HCT116 (cell line): ENCODE measurements at places on chromosomes 3 and 15. TPM values are rescaled to one million over a fixed set of nuclear protein-coding genes. Genes with fewer than 3 reads are reported as not detected.

LRTM1 gene
- total RNA-seq: not detected

DNA sequence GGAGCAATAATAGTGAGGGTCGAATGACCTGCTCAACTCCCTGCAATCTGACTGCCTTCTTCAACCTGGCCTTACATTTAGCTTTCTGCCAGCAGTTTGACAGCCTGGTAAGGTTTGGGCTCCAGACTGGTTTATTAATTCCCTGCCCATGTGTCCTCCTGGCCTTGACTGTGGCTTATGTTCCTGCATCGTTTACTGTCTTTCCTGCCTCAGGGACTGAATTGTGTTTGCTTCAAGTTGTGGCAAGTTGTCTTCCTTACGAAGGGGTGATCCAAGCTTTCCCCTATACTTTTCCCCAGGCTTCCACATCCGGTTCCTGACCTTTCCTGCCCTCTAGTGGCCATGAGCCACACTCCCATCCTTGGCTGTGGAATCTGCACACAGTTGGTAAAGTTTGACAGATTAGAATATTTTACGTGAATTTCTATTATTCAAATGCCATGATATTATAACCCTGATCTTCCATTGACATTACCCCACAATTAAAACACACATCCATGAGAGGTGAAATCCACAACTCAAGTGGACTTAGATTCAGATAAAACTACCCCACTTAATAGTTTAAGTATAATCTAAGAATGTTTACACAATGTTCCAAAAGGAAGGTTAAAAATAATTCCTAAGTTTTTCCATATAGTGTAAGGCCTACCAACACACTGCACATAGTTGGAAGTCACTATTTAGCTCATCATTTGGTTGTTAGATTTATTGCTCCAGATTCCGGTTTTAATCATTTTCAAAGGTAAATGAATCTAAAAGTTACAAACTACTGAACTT lies 95.7 kb downstream of the NEDD4 start:
- DNase-seq: no peak

TTLL13 gene
- total RNA-seq: 1.0 TPM

NR1I2 gene
- total RNA-seq: 0.07 TPM

DNA sequence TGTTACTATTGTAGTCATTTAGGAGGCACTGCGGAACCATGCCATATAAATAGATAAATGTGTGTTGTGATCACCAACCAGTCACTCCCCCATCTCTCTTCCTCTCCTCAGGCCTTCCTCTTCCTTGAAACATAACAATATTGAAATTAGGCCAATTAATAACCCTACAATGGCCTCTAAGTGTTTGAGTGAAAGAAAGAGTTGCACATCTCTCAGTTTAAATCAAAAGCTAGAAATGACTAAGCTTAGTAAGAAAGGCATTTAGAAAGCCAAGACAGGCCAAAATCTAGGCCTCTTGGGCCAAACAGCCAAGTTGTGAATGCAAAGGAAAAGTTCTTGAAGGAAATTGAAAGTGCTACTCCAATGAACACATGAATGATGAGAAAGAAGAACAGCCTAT lies 8.1 kb upstream of the DNASE1L3 start:
- DNase-seq: no peak

DNA sequence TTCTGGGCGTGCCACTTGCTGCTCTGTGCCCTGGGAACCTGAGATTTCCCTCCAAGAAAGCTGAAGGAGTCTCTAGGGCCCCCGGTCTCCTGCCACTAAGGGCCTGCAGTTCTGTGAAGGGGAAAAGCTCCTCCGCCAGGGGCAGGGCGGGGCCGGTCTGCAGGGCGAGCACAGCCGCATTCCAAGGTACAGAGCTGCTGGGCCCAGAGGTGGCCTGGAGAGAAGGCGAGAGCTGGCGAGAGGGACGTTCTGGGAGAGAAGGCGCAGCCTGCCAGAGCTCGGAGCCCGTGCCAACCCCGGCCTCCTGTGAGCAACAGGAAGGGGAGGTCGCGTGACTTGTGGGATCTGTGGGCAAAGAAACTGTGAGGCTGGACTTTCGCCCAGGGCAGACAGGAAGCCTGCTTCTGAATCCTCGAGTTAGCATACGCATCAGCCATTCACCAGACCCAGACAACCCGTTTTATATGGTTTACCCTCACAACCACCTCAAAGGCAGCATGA lies 500.4 kb downstream of the SHQ1 start:
- no peak for DNase-seq

DNA sequence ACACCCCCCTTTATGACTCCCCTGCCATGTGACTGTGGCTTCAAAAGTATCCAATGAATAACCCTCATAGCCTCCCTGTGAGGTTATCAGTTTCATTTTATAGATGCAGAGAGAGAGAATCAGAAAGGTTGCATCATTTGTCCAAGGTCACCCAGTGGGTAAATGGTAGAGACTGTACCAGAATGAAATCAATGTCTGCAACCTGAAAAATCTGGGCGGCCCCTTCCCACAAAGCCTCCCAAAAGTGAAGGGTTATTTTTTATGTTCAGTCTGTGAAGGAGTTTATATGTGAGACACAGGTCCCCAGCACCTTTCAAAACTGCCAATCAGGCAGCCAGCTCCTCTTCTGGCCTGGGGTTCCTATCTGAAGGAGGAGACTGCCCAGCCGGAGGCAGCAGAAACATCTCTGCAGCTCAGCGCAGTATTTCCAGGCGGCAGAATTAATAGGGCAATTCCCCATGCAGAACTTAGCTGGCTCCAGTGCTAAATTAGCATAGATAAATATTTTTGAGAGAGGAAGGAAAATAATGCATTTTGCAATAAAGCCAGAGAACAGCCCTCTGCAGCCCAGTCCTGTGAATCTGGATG lies 130.8 kb upstream of the PRR20G start:
- no peak for DNase-seq

PATL2 gene
- 1.2 TPM for total RNA-seq

PCSK6 gene
- total RNA-seq: 13.5 TPM

PRTG gene
- total RNA-seq: not detected

- no peak for DNase-seq
Measured at GRCh38 chr3:160005004-160005403, 16.4 kb downstream of the IL12A start.

RPL4 gene
- total RNA-seq: 3,818 TPM

ALG1L2 gene
- total RNA-seq: 0.44 TPM

C3orf22 gene
- not detected for total RNA-seq

DNA sequence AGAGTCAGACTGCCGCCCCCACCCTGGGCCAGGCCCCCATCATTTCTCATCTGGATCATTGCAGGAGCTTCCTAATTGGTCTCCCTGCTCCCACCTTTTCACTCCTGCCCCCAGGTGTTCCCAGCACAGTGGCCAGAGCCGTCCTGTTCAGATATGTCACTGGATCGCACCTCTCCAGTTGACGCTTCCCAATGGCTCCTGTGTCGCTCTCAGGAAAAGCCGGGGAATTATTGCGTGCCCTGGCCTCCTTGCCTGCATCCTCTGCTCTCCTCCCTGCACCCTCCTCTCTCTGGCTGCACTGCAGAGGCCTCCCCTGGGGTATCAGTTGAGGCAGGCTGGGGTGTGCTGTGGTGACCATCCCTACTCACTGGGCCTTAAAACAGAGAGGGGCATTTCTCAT lies 25.5 kb upstream of the CYP11A1 start:
- no peak for DNase-seq

GRCh38 chr3:129507181-129507831 lies 21.1 kb upstream of the RHO start:
- DNase-seq: no peak

DNA sequence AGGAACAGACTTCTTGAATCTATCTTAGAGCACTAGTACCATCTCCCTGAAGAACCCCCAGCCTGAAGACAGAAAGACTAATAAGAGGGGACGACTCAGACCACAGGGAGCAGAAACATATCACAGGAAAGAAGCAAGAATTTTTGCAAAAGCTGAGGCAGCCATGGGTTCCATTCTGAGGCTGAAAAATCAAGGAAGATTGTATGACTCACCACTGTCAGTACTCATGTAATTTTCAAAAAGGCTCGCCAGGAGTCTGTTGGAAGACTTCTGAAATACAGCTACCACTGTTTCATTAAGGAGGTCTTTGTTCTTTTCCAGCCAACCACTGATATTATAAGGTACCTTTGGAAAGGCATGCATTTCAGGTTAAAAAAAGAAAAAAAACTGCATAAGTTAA lies 47.5 kb downstream of the MYH15 start:
- no peak for DNase-seq

LSAMP gene
- total RNA-seq: 0.25 TPM

CISH gene
- 4.5 TPM for total RNA-seq

DNA sequence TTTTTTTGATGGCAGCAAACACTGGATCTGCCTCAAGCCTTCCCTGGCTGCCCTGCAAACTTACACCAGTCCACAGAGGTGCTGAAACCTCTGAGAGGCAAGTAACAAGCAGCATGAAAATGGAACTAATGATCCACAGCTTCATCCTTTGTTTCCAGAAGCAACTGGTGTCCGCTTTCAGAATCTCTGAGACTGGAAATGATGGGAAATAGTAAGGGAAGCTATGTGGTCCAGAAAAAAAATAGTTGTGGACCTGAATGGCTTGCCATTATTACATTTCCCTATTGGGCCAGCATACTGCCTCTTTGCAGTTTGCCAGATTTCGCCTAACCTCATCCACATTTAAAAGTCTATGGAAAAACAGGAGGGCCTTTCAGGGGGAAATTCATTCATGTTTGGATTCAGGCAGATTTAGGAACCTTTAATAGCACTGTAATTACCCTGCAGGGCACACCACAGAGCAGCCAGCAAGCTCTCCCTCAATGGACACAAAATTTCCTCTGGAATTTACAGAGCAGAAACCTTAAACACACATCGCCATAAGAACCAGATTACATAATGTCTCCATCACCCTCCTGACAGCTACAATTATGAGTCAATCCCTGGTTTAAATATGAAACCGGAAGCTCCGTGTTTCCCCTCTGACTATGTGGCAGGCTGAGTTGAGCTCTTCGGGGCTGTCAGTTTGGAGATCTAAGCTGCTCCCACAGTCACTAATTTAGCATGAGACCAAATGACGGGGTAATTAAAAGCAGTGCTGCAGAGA lies 134.4 kb downstream of the TMCO5A start:
- no peak for DNase-seq

- no peak for DNase-seq
Measured at GRCh38 chr3:40432793-40433192, 24.3 kb upstream of the RPL14 start.

PDIA5 gene
- total RNA-seq: 50.8 TPM

IL5RA gene
- total RNA-seq: not detected

DNA sequence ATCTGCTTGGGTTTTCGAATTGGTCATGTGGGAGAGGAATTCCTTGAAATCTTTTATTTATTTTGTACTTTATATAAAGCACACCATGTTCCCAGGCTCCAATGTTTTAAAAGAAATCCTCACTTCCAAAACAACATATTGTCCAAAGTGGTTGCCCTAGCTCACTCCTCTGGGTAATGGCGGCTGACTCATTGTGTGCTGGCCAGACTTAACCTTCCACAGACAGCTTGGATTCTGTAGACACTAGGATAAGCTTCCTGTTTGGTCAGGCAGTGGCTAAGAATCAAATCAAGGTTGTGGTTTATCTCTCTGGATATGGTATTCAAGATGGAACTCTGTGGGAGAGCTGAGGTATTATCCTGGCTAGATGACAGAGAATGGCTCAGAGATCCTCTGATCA lies 55.8 kb upstream of the FAM98B start:
- DNase-seq: peak; percentile 15

IQCF6 gene
- total RNA-seq: not detected

PYDC2 gene
- not detected for total RNA-seq

STRA6 gene
- total RNA-seq: 0.54 TPM

DNA sequence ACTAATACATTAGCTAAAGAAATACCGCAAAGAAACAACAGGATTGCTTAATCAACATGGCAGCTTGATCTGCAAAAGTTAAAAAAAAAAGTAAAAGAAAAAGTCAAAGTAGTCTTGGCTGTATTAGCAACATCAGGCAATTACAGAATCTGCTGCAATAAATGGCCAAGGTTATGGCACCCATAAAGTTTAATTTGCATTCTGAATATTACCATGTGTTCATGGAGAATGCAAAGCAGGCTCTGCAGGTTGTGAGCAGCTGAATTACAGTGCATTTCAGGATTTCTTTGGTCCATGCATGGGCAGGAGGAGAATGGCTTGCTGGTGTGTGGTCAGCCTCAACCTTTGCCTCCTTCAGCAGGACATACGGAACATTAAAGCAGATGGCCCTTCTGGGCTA lies 199.1 kb upstream of the AZI2 start:
- no peak for DNase-seq

GPR87 gene
- 3.8 TPM for total RNA-seq

- no peak for DNase-seq
Measured at GRCh38 chr3:27990324-27990723, 251.1 kb upstream of the CMC1 start.

GRCh38 chr3:66473692-66474091 lies 27.1 kb downstream of the LRIG1 start:
- no peak for DNase-seq

- no peak for DNase-seq
Measured at GRCh38 chr3:116877968-116878367, 168.4 kb downstream of the TUSC7 start.

- DNase-seq: peak; percentile 42
Measured at GRCh38 chr3:40971191-40972168, 227.8 kb upstream of the CTNNB1 start.

SERPINI2 gene
- total RNA-seq: 0.27 TPM

DNA sequence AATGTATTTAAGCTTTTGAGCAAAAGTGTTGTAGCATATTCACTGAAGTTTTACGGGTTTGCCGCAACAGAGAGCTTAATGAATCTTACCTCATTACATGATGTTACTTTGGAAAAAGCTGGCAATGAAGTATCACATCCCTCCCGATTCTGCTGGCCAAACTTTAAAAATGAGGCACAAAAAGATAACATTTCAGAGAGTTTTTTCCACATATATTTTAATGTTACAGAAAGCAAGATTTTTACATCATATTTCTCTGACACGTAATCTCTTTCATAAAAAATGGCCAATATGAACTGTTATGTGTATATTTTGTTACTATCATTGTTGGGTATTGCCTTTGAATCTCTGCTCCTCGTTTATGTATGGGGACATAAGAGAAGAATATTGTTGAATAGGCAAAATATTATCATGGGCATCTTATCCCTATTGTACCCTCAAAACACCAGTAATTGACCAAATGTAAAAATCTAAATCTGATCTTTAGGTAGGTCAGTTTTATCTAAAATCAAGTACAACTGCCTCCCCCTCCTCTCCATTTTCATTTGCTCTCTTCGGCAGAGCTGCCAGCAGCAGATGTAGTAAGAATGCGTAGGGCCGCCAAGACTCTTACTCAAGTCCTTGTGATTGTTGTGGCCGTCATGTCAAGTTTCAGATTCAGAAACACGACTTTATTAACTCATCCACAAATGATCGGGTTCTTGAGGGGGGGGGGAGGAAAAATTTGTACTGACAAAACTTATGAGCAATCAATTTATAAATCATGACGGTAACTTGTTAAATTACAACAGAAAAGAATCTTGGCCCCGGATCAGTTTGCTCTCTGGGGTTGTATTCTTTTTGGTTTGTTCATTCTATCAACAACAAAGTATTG lies 106.7 kb upstream of the THRB start:
- no peak for DNase-seq

ZPLD1 gene
- total RNA-seq: not detected

GRCh38 chr3:38150780-38151528 lies 12.5 kb downstream of the MYD88 start:
- DNase-seq: no peak

GRCh38 chr3:49703443-49703927 lies 14.1 kb downstream of the RNF123 start:
- DNase-seq: peak; percentile 22

CELSR3 gene
- 7.8 TPM for total RNA-seq
